ENCODE measurements at places on chromosomes 6 and 20. TPM values are rescaled to one million over a fixed set of nuclear protein-coding genes. Genes with fewer than 3 reads are reported as not detected.

FOXF2 gene
- 6.6 TPM for total RNA-seq

GRCh38 chr6:113684382-113684901 lies 172.7 kb upstream of the MARCKS start:
- DNase-seq = no peak

GNAS-AS1 gene
- 1.4 TPM for total RNA-seq

GRCh38 chr6:35139924-35140638 lies 1.1 kb downstream of the TCP11 start:
- peak; percentile 48 for DNase-seq

DNA sequence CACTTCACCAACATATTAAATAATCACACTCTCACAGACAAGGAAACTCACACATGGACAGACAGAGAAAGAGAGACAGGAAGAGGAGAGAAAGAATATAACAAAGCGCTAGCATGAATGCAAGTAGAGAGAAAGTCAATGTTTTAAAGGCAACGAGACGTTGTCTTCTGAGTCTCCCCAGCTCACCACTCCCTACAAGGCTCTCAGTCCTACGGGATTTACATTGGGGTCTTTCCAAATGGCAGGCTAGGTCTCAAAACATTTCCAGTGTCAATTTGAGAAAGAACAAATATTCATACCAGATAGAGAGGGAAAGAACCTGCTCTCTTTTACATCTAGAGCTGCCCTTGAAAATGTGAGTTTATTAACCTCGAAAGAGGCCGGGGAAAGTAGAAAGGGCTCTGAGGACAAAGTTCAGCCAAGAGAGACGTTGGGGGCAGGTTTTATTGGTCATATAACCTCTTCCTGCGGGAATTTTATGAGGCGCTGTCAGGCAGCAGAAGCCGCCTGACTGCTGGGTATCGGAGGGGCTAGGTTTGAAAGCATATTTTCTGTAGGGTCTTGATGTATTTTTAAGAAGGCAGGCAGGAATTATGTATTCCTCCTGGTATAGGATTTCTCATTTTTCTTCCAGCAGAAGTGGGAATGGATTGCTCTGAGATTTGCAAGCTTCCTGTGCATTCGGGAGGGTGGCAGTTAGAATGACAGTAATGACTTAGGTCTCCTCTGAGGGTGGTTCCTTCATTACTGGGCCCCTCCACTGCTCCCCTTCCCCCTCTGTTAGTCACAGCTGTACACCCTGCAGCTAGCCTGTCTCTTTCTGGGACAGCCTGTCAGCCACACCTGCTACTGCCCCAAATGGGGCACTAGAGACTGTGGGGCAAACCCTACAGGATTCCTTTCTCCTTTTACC lies 34.4 kb upstream of the KIF16B start:
- no peak for DNase-seq

DNA sequence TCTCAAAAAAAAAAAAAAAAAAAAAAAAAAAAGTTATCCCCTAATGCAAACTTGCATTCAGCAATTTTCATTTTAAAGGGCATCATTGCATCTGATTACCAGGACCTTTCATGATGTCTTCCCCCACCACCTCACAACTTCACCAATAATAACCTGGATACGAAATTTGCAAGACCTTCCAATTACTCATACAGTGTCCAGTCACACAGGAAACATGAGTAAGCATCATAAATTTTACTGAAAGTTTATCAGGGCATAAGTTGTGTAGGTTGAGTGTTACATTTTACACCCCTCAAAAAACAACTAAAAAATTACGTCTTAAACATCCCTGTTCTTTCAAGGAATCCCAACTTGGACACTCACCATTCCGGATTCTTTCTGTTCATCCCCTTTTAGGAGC lies 79.1 kb upstream of the ANKEF1 start:
- DNase-seq = no peak

- DNase-seq = no peak
These were observed 18.3 kb downstream of the CAPN11 start for GRCh38 chr6:44176762-44177509.

CHRNA4 gene
- total RNA-seq = 0.79 TPM

- no peak for DNase-seq
These were observed 55.6 kb downstream of the GOPC start for GRCh38 chr6:117546674-117547073.

COL20A1 gene
- 1.2 TPM for total RNA-seq

- DNase-seq = no peak
These were observed 1059.8 kb upstream of the MAP3K7 start for GRCh38 chr6:91646649-91647048.

TXLNB gene
- total RNA-seq = 8.0 TPM

DNA sequence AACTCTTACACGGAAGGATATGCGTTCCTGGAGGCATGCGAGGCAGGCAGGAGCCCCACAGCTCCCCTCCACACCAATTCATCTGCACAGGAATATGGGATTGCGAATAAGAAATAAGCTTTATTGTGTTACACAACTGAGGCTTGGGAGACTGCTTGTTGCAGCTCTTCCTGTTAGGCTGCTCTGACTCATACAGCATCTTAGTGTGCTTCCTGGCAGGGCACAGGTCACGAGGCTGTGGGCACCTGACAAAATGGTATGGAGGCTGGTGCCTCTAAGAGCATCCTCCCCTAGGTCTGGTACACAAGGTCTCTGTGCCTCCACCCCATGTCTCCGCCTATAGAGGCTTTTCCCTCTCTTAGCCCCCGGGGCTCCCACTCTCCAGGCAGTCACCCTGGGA lies 6.8 kb downstream of the SLC22A3 start:
- no peak for DNase-seq

DNA sequence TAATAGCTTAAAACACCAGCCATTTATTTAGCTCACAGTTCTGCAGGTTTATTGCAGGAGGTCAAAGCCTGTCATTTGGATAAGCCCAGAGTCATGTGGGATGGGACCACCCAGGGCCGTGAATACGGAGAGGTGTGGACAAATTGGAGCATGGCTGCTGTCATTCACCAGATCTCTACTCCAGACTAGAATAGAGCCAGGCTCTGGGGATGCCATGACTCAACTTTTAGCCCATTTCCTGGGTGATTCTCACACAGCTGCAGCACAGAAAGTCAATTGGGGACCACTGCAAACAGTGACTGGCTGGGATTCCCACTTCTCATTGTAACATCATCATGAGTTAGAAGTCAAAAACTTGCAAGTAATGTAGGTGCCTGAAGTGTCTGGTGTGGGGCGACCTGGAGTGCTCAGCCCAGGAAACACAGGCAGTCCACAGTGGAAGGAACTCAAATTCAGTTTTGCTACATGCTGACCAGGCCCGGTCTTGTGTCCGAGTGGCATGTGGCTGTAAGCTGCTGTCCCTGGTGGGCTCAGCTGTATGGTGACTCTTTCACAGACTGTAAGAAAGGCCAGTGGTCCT lies 174.3 kb downstream of the SCP2D1 start:
- no peak for DNase-seq

DNA sequence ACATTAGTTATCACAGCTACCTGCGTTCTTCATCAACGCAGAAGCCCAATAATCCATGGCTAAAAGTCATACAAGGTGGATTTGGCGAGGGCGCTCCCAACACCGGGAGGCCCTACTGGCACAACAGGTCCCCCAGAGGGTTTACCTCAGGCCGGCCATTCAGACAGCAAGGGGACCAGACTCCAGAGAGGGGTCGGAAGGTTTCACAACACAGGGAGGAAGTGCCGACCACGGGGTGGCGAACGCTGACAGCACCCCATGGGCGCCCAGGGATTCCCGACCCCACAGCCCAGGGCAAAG lies 1515.9 kb upstream of the DEFB115 start:
- no peak for DNase-seq

- no peak for DNase-seq
These were observed 37.3 kb upstream of the BTN3A2 start for GRCh38 chr6:26327450-26328264.

VWA7 gene
- total RNA-seq = 0.42 TPM

DNA sequence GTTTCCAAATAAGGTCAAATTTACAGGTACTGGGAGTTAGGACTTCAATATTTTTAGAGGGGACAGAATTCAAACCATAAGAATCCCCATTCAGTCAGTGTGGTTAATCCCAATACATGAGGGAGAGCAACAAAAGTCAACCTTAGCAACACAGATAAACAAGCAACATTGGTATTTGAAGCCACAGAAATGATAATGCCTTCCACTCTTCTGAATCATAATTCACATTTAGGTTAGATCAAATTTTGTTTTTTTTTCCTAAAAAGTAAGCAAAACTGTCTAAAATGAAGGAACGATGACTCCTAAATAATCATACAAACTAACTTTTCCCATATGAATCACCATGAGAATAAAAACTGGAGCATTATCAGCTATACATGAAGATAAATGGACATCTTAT lies 246.0 kb upstream of the TENT5A start:
- no peak for DNase-seq

- DNase-seq = no peak
These were observed 40.6 kb downstream of the TOX2 start for GRCh38 chr20:43955062-43955749.

IL20RA gene
- total RNA-seq = 4.4 TPM

GRCh38 chr6:82995066-82995465 lies 70.6 kb downstream of the UBE3D start:
- DNase-seq = no peak

CNR1 gene
- total RNA-seq = 5.6 TPM

DNA sequence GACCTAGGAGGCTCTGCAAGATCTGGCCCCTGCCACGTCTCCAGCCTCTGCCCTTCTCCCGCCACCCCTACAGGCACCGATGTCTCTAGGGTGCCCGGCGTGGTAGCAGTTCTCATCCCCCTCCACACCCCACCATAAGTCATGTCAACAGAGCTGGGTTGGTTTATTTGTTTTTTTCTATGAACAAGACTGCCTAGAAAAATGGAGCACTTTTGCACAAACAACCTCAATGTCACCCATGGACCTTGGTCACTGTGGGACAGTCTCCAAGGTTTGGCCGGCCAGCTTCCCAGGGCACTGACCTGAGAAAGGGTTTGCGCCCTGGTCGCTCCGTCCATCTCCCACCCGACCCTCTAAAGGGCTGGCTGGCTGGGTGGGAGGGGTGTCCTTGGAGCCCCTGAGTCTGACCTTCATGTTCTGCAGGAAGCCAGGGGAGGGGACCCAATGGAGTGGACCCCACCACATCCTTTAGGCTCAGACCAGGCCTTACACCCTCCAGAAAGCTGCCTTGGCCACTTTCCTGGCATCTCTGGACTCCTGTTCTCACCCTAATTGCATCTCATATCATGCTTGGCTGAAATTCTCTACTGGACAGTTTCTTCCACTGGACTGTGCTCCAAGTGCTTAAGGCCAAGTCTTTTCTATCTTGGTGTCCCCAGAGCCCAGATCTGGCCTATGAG lies 104.8 kb upstream of the PTPN1 start:
- DNase-seq = no peak

- DNase-seq = no peak
These were observed 33.3 kb downstream of the KPNA5 start for GRCh38 chr6:116714296-116714695.

DNA sequence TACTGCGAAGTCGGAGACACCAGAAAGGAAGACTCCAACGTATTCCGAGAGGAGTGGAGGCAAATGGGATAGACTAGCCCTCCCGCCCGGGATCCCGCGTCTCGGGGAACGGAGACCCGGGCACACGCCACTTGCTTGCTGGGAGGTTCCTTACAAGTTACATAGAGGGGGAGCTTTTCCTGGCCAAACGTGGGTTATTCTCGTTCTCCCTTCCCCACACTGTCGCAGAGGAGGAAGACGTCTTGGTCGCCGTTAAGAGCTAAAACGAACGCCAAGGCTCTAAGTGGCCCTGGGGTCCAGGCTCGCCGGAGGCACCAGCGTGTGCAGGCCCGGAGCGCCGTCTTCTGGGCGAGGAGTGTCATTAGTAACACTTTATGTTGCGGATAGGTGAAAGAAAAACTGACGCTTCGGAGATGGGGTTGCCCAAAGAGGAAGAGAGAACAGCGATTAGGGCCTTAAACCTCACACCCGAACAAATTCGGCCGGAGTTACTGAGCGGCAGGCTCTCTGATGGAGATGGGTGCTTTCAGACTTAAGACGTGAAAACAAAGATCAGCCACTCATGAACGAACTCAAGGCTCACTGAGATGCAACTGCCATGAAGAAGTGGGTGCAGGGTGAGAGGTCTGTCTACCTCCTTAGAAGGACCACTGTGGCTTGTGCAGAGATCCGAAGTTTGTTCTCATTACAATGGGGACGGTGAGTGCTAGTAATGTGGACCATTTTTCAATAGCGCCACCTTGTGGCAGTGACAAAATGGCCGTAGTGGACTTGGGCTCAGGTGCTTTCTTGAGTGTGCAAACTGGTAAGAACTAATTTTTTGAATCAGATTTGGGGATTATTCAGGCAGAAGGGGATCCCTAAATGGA lies 11.7 kb upstream of the ZNF311 start:
- peak; percentile 29 for DNase-seq

DNA sequence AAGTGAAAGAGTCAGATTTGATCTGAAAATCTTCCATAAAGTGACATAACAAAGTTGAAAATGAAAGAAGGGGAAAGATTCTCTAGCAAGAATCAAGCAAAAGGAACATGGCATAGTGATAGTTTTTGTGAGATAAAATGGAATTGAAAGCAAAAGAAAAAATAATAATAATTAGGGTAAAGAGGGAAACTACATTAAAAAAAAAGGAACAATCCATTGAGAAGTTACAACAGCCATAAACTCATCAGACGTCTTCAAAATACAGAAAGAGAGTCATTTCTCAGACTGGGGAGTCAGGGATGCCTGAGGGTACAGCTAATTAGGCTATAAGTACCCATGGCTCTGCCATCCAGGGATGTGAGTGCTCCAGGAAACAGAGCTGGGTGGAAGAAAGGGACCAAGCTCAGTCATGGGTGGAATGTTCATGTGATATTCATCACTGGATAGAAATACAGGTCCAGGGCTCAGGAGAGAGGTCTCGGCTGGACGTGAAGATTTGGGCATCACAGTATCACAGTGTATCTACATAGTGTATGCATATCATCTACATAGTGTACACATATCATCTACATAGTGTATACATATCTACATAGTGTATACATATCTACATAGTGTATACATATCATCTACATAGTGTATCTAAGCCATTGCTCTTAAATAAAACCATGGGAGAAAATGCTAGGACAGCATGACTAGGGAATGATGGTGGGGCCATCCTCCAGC lies 29.4 kb downstream of the DUSP22 start:
- no peak for DNase-seq
